CD4-positive, alpha-beta T cell treated with Interleukin-17A for 4 hours (primary cell): ENCODE measurements at places on chromosomes 3 and 15.

DNA sequence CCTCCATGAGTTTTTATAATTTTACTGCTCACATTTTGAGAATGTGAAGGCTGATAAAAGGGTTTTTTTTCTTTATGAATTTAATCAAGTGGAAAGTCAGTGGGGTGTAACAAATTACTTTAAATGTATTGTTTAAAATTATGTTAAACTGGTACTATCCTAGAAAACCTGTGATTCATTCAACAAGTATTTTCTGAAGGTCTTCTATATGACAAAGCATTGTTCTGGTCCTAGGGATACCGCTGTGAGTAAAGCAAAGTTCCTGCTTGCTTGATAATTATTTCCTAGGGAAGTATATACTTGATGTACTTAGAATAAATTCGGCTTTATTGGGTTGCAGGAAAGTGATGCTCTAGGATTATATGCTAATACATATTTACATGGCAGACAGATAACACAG is 152.8 kb upstream of the GOLGA6L4 start:
- DNase-seq, result no peak

DNA sequence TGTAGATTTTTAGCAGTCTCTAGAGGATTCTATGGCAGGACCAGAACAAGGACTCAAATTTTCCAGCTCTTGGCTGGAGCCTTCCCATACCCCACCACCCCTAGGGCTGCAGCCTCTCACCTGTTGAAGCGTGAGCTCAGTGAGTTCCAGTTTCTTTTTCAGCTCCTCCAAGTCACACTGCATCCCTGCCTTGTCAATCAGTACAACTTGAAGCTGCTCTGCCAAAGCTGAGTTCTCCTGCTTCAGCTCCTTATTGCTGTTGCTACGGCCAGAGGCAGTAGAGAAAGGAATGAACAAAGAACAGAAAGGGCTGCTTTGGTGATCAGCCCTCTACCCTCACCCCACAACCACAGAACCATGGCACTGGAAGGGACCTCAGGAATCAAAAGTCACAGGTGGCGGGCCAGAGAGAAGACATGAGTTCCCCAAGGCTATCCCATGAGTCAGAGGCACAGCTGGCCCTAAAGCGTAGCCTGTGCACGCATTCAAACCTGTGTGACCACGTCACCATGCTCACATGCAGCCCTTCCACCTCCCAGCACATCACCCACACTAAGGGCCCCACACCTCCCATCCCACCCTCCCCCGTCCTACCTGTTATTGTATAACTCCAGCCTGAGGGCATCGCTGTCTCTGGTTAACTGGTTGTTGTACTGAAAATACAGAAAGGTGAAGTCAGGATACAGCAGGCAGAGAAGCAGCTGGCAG is 83.3 kb upstream of the C2CD4B start:
- DNase-seq, result no peak

GRCh38 chr15:69753867-69754266 is 301.2 kb downstream of the RPLP1 start:
- DNase-seq, result no peak

GRCh38 chr3:99315896-99316295 is 322.5 kb upstream of the COL8A1 start:
- DNase-seq, result no peak

GRCh38 chr15:72994534-72995177 is 57.6 kb upstream of the NEO1 start:
- DNase-seq, result no peak

GRCh38 chr3:152773633-152774032 is 61.3 kb upstream of the P2RY1 start:
- DNase-seq, result no peak

GRCh38 chr3:140585828-140586227 is 92.0 kb upstream of the TRIM42 start:
- DNase-seq, result no peak

DNA sequence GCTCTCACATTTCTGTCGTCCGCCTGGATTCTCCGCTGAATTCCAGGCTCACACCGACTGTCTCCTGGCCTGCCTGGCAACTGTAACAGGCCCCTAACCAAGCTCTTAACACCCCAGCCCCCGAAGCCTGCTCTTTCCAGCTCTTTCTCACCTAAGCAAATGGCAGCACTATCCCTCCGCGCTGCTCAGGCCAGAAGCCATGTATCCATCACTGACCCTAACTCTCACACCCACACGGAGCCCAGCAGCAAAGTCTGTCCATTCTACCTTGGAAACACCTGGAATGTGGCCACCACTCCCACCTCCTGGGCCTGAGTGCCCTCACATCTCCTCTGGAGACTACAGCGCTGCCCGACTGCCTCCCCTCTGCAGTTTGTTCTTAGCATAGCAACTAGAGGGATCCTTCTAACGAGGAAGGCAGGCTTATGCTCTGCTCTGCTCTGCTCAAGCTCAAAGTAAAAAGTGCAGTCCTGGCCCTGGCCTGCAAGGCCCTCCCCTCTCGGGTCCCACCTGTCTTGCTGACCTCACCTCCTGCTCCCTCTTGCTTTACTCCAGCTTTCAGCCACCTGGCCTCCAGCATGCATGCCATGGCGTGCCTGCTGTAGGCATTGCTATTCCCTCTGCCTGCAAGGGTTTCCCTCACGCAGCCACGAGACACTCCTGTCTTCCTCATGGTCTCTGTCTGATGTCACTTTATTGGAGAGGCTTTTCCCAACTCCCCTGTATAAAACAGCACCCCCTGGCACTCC is 27.2 kb downstream of the FEM1B start:
- no peak for DNase-seq

DNA sequence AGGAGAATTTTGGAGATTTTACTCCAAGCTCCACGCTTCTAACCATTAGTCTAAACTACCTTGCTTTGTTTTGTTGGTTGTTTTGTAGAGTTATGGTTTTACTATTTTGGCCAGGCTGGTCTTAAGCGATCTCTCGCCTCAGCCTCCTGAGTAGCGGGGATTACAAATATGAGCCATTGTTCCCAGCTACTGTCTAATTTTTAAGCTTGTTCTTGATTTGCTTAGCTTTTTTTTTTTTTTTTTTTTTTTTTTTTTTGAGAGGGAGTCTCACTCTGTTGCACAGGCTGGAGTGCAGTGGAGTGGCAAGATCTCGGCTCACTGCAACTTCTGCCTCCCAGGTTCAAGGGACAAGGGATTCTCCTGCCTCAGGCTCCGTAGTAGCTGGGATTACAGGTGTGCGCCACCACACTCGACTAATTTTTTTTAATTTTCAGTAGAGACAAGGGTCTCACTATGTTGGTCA is 28.5 kb downstream of the EFCAB12 start:
- DNase-seq, result no peak

DNA sequence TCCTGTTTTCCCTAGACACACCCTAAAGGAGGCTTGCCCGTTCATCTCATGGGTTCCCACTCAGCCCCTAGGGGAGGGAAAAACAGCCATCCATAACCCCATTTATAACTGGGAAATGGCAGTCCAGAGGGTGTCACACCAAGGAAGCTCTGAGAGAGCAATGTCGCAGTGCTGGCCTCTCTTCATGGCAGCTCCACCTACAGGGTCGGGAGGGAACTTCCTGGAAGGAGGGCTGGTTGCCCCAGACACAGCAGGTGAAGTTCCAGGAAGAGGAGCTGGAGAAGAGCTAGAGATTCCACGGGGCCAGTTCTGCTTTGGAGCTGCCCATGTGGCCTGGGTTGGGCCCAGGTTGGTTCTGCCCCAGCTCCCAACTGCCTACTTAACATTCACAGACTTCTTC is 22.3 kb upstream of the LINGO1 start:
- DNase-seq, result no peak

GRCh38 chr3:127791221-127791913 is 30.9 kb downstream of the MGLL start:
- no peak for DNase-seq

- peak; percentile 37 for DNase-seq
Observed at GRCh38 chr3:58333206-58334012, 717 bp downstream of the PXK start.

DNA sequence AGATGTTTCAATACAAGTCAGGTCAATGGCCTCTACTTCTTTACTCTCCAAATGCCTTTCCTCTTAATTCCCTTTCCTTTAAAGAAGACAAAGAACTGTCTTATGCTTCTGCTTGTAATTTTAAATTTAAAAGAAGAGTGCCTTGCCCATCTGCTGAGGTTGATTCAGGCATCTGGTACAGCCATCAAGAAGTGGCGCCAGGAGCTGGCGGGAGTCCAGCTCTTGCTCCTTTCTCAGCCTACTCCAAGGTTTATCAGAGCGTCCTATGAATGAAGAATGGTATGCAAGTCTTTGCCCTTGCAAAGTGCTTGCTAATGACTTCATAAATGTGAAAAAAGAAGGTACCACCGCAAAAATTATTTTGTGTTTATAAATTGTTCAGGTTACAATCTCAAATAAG is 294.6 kb upstream of the TGFBR2 start:
- DNase-seq, result no peak

- no peak for DNase-seq
Observed at GRCh38 chr3:133592843-133593242, 19.4 kb downstream of the CDV3 start.

DNA sequence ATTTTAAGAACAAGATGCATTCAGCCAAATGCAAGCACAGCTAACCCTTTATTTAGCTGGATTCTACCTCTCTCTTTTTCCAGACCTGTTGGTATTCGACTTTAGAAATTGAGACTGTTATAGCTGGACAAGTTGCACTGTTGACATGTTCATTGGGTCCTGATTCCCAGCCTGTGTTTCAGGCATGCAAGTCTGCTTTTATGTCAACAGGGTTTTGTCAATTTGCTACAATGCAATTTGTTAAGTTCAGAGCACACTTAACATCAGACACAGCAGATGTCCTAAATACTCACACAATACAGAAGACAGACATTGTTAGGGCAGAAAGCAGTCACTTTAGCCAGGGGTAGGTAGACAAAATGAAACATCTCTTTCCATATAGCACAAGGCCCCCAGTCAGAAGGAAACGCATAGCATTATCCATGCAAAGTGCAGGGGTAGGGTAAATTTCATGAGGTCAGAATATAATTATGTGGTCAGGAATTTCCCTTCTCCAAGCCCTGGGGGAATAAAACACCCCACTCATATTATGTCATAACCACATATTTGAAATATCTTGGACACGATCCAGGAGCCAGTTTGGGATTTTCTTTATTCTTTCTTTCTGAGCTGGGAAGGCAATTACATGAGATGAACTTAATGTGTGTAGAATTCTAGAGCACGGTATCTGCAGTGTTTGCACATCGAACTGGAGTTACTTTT is 504.1 kb downstream of the NTRK3 start:
- DNase-seq, result no peak

GRCh38 chr3:127988770-127989557 is 63.3 kb upstream of the SEC61A1 start:
- DNase-seq, result no peak

GRCh38 chr3:150635526-150635925 is 32.4 kb downstream of the SELENOT start:
- DNase-seq, result no peak

- no peak for DNase-seq
Observed at GRCh38 chr3:129384594-129385323, 43.7 kb downstream of the EFCAB12 start.

DNA sequence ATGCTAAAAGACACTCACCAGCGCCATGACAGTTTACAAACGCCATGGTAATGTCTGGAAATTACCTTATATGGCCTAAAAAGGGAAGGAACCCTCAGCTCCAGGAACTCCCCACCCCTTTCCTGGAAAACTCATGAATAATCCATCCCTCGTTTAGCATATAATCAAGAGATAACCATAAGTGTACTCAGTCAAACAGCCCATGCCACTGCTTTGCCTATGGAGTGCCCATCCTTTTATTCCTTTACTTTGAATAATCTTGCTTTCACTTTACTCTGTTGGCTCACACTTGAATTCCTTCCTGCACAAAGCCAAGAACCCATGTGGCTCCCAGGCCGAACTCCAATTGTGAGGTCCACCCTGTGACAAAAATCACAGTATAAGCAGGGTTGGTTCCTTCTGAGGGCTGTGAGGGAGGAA is 19.1 kb upstream of the FSTL1 start:
- DNase-seq, result no peak

DNA sequence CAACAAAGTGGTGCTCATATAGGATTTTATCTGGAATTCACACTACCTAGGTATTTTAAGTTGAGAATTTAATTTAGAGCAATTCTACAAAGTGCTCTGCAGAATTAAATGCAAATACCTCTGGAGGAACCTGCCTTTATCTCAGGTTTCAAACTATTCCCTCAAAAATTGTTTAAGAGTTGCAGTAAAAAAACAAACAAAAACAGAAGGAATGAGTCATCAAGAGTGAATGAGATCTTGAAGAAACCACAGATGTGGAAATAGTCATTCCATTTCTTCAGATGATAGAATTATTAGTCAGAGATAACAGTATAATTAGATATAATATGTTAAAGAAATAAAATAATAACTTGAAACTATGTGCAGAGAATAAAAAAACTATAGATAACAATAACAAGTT is 80.8 kb upstream of the SCN5A start:
- DNase-seq, result no peak

- no peak for DNase-seq
Observed at GRCh38 chr3:193868590-193868989, 267.4 kb upstream of the HES1 start.

DNA sequence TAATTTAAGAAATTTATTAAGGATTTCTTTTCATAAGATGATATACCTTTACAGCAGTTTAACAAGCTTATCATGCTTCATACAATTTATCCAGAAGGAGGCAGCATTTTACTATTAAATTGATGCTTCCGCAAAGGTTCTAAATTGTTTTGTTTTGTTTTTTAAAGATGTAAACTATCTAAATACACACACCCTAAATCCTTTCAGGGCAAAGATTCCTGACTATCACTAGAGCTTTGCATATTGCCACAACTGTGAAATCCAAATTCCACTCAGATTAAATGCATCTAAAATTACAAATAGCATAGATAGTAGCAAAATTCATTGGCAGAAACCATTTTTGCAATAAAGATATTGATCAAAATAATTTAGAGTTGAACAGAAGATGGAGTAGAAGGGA is 44.5 kb upstream of the CCNL1 start:
- no peak for DNase-seq

DNA sequence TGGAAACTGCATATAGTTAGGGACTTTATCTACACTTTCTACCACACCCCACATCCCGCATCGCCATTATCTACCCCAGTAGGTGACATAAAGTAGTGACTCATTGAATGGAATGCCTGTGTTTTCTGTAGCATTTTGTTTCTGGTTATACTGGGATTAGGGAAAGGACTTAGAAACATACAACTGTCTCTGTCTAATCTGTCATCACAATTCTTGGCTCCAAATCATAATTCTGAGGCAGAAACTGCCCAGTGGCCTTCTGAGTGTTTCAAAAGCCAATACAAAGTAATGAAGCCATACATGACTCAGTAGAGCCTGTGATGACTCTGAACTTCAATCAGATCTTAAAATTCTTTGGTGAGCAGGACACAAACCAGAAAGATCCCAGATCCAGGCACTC is 115.7 kb upstream of the CHRM5 start:
- DNase-seq, result no peak
